ENCODE measurements at places on chromosomes 3 and 15.

DNA sequence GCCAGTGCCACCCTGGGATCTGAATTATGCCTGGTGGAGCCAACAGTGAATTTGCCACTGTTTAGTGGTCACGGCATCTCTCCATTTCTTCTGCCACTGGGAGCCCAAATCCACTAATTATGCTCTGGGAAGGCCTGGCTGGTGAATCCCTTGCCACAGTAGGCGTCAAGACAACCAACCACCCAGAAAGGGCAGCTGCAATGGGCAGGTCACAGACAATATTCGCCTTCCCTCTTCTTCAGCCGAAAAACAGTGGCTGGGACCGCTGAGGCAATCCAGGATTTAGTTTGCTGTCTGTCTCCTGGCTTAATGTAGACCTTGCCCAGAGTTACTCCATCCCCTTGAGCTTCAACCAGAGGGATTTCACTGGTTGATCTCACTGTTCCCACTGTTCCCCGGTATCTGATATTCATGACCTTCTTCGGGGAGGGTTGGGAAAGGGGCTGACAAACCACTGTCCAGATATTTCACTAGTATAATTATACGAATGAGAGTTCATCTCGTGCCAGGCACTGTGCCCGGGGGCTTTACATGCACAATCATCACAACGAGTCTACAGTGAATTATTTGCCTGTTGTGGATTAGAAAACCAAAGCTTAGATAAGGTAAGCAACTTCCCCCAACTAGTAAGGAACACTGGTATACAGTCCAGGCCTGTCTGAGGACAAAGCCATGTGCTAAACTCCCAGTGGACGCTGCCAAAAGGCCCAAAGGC, 49.9 kb upstream of the RAB6B start:
- H3K27ac ChIP-seq: no peak overlapping the region
- no peaks in the 10 kb centered on the region for H3K36me3 ChIP-seq
- H3K27me3 ChIP-seq: no peaks in the 10 kb centered on the region
- no peak overlapping the region for H3K4me3 ChIP-seq
- peaks cover 45% of the 10 kb centered on the region for H3K4me1 ChIP-seq

DNA sequence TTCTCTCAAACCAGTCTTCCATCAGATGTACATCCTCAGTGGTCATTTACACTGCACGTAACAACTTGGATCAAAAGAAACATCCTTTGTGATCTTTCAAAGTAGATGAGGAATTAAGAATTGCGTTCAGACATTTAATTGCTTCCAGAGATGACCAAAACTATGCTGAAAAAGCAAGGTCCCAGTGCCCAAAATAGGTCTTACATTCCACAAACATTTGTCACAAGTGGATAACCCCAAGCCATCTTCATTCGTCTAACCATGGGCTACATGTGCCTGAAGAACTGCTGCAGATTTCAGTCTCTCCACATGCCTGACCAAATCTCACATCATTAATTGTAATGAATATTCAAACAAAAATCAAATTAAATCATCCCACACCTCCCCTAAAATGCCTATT, 273.6 kb downstream of the SHOX2 start:
- no peaks in the 10 kb centered on the region for H3K36me3 ChIP-seq
- H3K27ac ChIP-seq: no peak overlapping the region
- H3K4me3 ChIP-seq: no peak overlapping the region
- no peaks in the 10 kb centered on the region for H3K4me1 ChIP-seq

DNA sequence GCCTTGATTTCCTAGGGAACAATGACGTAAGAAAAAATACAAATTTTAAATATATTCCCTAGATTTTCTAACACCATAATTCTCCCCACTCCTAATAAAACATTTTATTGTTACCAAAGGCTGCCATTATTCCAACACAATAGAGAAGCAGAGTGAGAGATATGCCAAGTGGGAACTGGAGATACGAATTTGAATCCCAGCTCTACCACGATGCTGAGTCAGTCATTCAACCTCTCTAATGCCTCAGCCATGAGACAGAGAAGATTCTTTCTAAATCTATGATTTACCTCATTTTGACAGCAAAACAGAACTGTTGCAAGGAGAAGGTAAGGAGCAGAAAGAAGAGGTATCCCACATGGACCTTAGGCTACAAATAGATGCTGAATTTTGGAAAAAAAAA, 112.5 kb downstream of the IGF2BP2 start:
- DNase-seq: no peak
- H3K27ac ChIP-seq: no peak overlapping the region
- H3K36me3 ChIP-seq: no peaks in the 10 kb centered on the region
- no peaks in the 10 kb centered on the region for H3K4me1 ChIP-seq

- H3K27me3 ChIP-seq: no peaks in the 10 kb centered on the region
- peak within 1 kb of the TSS; percentile 98 for H3K27ac ChIP-seq
- peaks cover 6% of the 10 kb centered on the region for H3K4me1 ChIP-seq
These were observed at the start of gene MYO1E for GRCh38 chr15:59372352-59373211. Gene MYO1E, minus strand, starts transcription at chr15:59372871. Its CDS starts 371 bp downstream, at chr15:59372500.

DNA sequence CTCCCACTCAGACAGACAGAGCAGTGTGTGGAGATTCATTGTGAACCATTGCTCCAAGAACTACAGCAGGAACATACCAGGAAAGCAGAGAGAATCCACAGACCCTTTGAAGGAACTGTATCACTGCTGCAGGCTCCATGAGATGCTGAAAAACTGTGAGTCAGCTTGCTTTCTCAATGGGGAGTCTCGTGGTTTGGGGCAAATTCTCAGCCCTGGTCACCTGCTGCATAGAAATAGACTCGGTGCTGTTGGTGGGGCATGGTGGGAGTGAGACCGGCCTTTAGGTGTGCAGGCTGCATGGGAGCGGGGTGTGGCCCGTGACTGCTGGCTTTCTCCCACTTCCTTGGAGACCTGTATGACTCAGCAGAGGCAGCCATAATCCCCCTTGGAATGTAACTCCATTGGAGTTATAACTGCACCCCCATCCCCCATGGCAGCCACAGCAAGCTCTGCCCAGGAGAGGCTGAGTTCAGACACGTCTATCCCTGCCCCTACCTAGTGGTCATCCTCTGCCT, 35.6 kb downstream of the ALCAM start:
- no peak for DNase-seq
- H3K27ac ChIP-seq: no peak overlapping the region
- H3K27me3 ChIP-seq: no peaks in the 10 kb centered on the region
- no peaks in the 10 kb centered on the region for H3K36me3 ChIP-seq
